ENCODE measurements at places on chromosomes 13 and 19.
A peak's percentile ranks its signal among the peaks of the same experiment; 100 is the strongest.

- DNase-seq: no peak
These were observed 368.9 kb downstream of the COG6 start for GRCh38 chr13:40024204-40024966.

DNA sequence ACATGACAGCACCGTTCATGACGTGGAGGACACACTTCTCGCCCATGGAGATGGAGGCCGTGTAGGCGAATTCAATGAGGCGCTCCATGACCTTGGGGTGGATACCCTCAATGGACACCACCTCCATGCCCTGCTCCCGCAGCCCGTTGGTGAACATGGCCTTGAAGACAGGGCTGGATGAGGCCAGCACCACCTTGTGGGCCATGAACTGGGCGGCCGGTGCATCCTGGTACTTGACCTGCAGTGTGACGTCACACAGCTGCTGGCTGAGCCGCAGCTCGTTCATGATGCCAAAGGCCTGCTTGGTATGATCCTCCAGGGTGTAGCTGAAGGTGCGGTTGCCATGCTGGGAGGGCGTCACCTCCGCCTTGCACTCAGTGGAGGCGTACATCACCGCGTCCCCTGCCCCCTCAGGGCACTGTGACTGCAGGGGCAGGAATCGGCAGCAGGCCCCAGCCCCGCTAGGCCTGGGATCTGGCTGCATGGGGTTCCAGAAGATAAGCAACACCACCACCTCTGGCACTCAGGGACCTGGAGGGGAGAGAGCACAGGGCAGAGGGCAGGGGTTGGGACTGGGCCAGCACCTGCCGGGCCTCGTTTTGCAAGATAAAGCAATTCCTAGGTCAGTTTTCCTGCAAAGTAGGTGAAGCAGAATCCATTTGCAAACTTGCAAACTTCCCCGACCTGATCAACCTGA lies 3.5 kb downstream of the KEAP1 start:
- DNase-seq: no peak

DNA sequence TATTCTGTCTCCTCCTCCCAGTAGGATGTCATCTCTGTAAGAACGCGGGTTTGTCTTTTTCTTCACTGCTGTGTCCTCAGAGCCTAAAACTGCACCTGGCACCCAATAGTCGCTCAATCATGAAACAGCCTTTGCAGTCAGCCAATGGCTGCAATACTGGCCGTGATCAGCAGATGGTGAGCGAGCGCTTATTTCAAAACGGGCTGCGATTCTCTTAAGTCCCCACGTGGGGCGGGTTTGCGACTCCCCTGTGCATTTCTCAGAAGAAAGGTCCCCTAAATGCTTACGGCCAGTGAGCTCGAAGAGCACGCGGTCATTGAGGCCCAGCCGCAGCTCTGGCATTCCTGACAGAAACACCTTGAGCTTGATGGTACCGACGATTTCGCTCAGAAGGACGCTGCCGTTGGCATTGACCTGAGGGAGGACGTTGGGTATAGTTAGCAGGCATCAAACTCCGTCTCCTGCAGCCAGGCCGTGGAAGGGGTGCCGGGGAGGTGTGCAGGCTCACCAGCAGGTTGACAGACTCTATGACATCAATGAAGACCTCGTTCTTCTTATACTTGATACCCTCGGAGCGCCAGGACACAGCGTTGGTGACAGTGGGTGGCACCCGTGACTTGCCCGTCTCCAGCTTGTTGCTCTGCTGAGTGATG lies 6.0 kb downstream of the AP1M2 start:
- DNase-seq: peak; percentile 91

DNA sequence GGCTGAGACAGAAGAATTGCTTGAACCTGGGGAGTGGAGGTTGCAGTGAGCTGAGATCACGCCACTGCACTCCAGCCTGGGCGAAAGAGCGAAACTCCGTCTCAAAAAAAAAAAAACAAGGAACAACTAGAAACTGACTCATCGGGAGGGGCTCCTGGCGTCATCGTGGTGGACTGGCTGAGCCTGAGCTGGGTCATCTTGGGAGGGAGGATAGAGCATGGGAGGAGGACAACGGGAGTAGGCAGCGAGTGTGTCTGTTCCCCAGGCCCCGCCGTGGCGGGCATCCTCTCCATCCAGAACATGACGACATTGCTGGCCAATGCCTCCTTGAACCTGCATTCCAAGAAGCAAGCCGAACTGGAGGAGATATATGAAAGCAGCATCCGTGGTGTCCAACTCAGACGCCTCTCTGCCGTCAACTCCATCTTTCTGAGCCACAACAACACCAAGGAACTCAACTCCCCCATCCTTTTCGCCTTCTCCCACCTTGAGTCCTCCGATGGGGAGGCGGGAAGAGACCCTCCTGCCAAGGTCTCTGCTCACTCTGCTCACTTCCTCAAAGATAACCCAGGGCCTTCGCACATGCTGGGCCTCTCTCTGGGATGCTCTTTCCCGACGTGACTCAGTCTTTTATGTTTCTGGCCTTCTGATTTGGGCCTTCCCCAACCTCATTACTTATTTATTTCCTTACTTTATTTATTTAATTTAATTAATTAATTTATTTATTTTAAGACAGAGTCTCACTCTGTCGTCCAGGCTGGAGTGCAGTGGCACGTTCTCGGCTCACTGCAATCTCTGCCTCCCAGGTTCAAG lies 16.6 kb downstream of the DDX39A start:
- DNase-seq: no peak

DNA sequence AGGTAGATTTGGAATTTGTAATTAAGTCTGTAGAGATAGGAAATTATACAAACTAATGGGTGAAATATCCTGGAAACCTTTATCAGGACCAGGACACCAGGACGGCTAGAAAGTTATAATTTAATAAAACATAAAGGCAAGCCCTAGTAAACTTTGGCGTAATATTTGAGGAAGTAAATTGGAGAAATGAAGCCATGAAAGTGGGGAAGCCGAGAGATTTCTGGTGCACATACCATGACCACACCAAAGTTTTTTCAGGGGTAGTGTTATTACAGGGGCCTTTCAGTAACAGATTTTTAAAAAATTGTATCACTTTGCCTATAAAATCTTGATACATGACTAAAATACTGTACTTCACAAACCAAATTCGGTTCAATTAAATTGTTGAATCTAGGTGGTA lies 54.7 kb upstream of the URAD start:
- DNase-seq: no peak

DNA sequence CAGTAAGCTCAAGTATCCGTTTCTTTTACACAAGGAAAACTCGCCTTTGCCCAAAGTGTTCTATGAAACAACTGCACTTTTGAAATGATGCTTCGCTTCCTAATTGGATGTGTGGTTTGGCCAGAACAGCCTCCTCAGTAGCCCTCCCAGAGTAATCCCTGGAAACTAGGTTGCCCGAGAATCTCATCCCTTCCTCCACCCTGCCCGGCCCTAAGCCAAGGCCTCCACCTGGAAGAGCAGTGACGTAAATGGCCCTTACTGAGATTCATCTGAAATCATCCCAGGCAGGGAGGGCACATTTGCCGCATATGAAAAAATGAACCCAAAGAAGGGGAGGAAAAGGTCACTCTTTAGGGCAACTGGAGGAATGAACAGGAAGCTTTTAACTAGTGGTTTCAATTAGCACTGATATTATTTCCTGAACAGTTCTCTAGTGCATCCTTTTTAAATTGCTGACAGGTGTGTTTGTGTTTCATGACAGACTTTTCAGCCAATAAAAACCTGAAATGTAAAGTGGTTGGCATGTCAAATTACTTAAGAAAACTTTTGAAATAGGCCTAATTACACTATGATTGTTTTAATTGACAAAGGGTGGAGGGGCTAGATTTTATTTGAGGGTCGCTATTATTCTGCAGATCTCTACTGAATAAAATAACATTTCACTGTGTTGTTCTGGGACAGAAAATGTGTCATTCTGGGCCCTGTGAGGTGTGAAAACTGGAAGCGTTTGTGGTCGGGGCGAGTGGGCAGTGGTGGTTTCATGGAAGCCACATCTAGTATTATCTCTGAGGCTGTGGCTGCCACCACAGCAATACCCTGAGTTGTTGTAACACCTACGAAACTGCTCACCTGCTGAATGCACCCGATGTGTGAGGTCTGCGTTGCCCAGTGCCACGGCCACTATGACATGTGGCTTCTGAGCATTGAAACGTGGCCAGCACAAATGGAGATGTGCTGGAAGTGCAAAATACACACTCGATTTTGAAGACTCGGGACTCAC lies 112.1 kb downstream of the ZIC5 start:
- no peak for DNase-seq

- no peak for DNase-seq
These were observed 8.9 kb downstream of the RTBDN start for GRCh38 chr19:12825254-12826131.

DNA sequence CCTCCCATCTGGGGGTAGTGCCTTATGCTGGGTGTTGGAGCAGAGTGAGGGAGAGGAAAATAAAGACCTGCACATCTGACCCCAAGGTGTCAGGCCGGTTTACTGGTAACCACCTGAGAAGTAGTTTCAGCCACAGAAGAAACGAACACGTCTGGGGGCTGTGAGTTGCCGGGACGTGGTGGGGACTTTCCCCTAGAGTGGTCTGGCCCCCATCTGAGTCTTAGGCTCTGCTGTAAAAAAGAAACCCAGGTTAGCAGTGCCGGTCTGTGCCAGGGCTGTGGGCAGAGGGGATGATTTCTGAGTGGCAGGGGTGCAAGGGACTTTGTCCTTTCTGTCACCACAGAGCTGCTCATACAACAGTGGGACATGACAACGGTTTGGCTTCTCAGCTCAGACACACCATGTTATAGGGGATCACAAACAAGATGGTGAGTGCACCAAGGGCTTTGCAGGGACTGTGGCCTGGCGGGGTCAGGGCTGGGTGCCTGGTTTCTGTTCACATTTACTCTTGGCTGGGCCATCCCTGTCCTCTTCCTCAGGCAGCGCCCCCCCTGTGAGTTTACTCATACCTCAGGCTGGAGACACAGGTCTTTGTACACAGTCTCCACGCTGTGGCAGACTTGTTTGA lies 9.0 kb downstream of the GCDH start:
- no peak for DNase-seq

- no peak for DNase-seq
These were observed 587.9 kb downstream of the LMO7 start for GRCh38 chr13:76223999-76224398.

GRCh38 chr13:39486758-39487157 lies 116.2 kb downstream of the LHFPL6 start:
- DNase-seq: no peak

DNA sequence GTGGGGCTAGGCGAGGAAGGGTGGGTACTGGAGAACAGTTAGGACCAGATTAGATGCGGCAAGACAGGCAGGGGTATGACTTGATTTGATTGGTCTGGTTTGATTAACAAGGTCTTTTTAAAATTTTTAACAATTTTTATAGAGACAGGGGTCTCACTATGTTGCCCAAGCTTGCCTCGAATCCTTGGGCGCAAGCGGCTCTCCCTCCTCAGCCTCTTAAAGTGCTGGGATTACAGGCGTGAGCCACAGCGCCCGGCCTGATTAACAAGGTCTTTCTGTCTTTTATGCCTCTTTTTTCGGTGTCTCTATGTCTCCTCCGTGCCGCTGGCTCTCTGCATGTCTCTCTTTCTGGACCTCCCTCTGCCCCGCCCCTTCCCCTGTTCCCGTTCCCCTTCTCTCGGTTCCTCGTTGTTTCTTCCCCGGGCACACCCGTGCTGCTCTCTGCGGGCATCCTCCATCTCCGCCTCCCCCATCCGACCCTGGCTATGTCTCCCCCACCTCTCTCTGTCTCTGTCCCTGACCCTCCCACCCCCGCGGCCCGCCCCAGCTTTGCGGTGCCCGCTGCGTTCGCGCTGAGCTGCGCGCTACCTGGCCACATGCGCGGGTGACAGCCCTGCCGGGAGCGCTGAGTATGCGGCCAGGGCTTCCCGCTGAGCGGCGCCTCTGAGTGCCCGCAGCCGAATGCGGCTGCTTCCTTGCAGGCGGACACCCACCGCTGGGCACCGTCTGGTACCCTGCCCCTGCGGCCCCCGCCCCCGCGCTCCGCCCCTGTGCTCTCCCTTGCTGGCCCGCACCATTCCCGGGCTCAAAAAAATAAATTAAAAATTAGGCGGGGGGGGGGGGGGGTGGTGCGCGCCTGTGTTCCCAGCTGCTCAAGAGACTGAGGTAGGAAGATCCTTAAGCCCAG lies 8.1 kb upstream of the SDHAF1 start:
- peak; percentile 57 for DNase-seq

GRCh38 chr19:632579-633067 lies 714 bp downstream of the POLRMT start:
- no peak for DNase-seq

DNA sequence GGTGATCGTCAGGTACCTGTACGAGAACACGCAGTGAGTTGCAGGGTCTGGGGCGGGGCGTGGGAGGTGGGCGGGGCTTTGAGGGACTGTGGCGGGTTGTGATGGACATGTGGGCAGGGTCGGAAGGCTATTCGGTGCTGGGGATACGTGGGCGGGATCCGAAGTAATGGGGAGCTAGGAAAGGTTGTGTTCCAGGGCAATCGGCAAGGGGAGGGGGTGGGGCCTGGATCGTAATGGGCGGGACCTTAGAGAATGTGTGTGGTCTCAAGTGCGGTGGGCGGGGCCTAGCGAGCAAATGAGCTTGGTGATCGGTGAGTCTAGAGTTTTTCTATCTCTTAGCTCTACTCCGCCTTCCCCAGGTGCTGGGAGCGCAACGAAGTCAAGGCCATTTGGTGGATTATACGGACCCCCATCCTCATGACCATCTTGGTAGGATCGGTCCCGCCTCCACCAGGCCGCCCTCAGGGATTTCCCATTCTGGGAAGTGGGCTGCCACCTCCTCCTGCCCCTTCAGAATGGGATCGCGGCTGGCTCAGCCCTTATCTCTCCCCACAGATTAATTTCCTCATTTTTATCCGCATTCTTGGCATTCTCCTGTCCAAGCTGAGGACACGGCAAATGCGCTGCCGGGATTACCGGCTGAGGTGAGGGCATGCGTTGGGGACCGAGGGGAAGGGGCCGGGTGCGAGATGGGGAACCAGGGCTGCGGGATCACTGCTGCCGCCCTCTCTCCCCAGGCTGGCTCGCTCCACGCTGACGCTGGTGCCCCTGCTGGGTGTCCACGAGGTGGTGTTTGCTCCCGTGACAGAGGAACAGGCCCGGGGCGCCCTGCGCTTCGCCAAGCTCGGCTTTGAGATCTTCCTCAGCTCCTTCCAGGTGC lies 9.6 kb downstream of the GIPR start:
- DNase-seq: no peak

GRCh38 chr13:109157275-109157674 lies 527.9 kb downstream of the MYO16 start:
- no peak for DNase-seq

- no peak for DNase-seq
These were observed 7.1 kb downstream of the UBE2S start for GRCh38 chr19:55400281-55401087.

GRCh38 chr13:47126432-47126831 lies 229.6 kb upstream of the HTR2A start:
- no peak for DNase-seq

GRCh38 chr13:20923272-20923671 lies 20.7 kb upstream of the XPO4 start:
- no peak for DNase-seq

- no peak for DNase-seq
These were observed 1.1 kb upstream of the PDE4A start for GRCh38 chr19:10419200-10419645.

DNA sequence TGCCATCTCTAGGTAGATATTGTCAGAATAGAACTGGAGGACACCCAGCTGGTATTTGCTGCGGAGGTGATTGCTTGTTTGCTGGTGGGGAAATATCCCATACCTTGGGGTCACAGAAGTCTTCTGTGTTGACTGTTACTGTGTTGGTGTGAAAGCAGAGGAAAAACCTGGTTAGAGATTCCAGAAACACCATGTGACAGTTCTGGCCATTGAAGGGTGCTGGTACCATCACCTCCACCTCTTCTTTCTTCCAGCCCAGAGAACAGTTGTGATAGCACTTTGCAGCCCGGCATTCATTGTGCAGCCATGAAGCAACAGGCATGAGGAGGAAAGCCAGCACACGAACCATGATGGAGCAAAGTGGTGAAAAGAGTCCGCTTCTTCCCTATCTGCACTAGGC lies 4.9 kb upstream of the LHFPL6 start:
- DNase-seq: no peak
